ENCODE measurements at places on chromosomes 2 and 18. TPM values are rescaled to one million over a fixed set of nuclear protein-coding genes. Genes with fewer than 3 reads are reported as not detected.

DNA sequence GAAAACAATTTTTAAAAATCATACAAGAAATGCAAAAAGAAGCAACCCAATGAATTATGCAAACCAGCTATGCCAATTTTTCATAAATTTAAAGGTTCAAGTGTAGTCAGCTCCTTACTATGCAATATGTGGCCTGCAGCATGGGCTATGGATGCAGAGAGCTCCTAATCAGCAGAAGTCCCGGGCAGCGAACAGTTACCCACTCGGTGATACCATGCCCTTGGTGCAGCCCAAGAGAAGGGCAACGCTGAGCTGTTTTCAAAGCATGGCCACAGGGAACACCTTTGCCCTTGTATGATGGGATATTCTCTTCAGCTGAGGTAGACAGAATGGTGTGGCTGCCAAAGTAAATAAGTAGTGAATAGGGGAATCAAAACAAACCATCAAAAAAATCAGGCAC, 17.3 kb upstream of the ARL5A start:
- DNase-seq = no peak

Gene EFHD1
- not detected for total RNA-seq

Gene CCBE1
- total RNA-seq = 0.29 TPM

Gene SLC39A6
- 33.9 TPM for total RNA-seq

- DNase-seq = no peak
These were observed 79.1 kb downstream of the LRRTM4 start for GRCh38 chr2:77443076-77443475.

DNA sequence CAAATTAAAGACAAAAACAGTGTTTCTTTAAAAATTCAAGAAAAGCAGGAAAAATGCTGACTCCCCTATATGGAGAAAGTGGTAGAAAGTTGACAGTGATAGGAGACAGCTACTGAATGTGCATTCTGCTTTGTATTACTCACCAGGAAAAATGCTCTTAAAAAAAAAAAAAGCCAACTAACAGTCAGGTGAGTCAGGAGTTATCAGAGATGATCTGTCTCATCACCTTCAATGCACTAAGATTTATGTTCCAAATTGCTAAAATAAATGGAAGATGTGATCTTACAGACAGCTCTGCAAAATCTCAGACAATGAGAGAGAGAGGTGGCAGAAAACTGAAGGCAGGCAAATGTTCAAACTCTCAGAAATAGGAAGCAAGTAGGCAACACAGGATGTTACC, 47.6 kb upstream of the ZNF521 start:
- DNase-seq = no peak

- peak; percentile 79 for DNase-seq
These were observed 47.0 kb downstream of the SERTAD2 start for GRCh38 chr2:64606479-64607363.

Gene LRP1B
- 0.45 TPM for total RNA-seq

- DNase-seq = no peak
These were observed 5.1 kb upstream of the MBD2 start for GRCh38 chr18:54229421-54230059.

DNA sequence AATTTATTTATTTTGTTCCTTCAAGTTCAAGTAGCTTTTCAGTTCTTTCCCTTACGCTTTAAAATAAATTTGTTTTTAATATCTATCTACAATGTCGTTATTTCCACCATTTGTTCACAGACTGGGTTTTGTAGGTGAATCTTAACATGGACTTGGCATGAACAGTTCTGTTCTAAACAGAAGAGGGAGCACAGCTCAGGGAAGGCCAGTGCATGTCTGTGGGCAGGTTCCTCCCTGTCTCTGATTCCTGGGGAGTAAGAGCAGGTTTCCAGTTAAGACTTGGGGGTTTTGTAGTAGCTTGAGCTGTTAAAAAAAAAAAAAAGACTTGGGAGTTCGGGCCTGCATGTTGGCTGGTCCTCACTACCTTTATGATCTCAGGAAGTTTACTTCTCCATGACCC, 11.1 kb downstream of the TTL start:
- no peak for DNase-seq

- DNase-seq = no peak
These were observed 242.5 kb downstream of the CYP26B1 start for GRCh38 chr2:71905205-71905604.

- no peak for DNase-seq
These were observed 756 bp upstream of the SLC35F5 start for GRCh38 chr2:113757138-113757657.

GRCh38 chr18:47832348-47832747, 98.1 kb downstream of the SMAD2 start:
- DNase-seq = no peak

DNA sequence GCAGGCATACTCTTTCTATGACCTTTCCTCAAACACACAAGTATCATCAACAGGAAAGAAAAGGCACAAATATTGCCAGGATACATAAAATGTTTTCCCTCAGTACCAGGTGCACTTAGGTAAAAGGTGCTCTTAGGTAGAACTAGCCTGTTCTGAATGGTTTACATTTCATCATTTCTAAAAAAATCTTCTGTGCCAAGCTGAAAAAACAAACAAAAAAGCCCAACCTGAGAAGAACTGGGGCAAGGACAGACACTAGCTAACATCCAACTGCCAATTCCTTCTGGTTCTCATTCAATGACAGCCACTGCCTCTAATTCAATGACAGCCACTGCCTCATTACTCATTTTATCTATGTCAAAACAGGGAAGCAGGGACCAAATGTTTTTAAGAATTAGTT, 68.5 kb downstream of the SPIRE1 start:
- DNase-seq = no peak

Gene ELOA2
- total RNA-seq = not detected

- DNase-seq = peak; percentile 74
These were observed 69.1 kb downstream of the NCAPH start for GRCh38 chr2:96404446-96405373.

DNA sequence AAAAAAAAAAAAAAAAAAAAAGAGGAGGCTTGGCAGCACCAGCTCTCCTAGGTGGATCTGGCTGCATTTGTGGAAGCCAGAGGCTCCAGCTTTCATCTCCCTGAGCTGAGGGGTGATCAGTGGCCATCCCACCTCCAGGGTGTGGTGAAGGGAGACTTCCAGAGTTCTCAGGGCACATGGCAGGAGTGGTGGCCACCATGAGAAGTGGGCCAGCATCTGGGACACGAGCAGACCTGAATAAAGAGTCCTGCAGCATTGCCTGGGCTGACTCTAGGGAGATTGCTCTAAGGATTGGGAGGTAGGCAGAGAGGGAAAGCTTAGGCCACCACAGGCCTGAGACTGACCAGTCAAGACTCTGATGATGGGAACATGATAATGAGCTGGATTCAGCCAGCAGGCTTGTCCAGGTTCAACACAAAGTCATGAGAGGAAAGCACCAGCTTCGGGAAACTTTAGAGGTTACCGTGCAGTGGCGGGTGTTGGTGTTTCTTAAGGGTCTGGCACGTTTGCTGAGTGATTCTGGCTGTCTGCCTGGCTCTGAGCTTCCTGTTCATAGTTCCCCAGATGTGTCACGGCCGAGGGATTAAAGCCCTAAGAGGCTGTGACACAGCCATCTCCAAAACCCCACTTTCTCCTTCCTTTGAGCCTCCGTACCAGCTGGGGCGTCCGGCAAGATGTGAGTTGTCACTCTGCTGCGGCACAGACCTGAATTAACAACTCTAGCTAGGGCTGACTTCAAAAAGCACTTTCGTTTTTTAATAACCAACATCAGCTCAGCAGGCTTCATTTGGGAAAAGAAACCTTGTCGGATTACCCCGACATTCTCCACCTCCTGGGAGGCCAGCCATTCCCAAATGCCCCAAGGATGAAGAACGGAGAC, 38.3 kb upstream of the IL1R1 start:
- peak; percentile 81 for DNase-seq

- DNase-seq = peak; percentile 72
These were observed 121.8 kb upstream of the ZBTB14 start for GRCh38 chr18:5417342-5417741.

GRCh38 chr2:227398684-227399670, 11.2 kb upstream of the SCYGR1 start:
- no peak for DNase-seq

DNA sequence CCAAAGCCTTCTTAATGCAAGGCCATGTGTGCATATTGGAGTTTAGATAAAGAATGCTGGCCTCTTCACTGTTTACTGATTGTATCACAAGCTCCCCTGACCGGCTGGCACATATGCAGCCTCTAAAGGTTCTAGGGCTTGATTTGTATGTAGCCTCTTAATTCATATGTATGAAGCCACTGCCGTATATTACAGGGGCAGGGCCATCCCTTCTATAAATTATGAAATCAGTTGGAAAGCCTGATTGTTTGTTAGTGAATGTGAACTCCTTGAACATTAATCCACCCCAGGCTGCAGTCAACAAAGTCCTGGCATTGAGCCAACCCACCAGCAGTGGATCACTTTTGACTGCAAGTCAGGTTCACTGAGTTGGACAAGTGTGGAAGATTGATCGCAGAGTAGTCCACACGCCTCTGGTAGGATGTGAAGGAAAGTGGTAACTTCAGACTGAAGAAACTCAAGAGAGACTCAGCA, 61.6 kb upstream of the PARD3B start:
- peak; percentile 75 for DNase-seq

GRCh38 chr18:37424507-37424906, 141.1 kb downstream of the CELF4 start:
- no peak for DNase-seq

DNA sequence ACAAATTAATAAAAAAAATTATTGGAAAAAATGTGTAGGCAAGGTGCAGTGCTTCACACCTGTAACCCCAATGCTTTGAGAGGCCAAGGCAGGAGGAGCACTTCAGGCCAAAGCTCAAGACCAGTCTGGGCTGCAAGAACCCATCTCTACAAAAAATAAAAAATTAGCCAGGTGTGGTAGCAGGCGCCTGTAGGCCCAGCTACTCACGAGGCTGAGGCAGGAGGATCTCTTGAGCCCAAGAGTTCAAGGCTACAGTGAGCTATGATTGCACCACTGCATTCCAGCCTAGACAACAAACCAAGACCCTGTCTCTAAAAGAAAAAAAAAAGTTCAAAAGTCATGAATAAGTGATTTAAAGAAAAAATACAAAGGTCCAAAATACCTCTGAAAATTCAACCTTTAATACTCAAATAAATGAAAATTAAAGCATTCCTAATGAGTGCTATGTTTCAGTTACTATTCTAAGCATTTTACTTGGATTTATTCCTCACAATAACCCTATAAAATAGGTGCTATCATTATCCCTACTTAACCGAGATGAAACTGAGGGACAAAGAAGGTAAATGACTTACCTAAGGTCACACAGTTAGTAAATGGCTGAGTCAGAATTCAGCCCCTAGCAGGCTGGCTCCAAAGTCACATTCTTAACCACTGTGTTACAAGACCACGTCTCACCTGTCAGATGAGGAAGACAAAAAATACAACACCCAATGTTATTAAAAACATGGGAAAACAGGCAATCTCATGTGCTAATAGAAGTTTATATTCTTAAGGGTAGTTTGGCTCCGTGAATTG, 36.4 kb upstream of the PCBP1 start:
- DNase-seq = no peak

- no peak for DNase-seq
These were observed 110.6 kb upstream of the IL1R2 start for GRCh38 chr2:101881131-101881530.
